ENCODE measurements at places on chromosomes 5 and 9.

DNA sequence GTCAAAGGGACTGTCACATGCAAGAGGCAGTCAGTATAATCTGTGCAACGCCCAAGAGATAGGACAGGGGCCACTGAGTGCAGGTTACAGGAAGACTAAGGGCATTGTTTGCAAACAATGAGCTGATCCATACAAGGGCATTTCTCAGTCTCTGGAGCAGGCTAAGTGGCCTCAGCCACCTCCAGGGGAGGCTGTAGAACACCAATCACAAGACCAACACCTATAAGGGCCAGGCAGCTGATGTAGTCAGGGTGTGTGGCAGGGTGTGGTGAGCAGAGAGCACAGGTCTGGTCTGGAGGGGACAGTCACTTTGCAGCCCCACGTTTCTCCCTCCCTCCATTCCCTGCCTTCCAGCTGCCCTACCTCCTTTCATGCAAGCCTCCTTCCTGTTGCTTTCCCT, 83.2 kb upstream of the ADRA1B start:
- no peak for DNase-seq

- DNase-seq, result peak; percentile 8
Measured at GRCh38 chr9:17462869-17463464, 115.9 kb upstream of the SH3GL2 start.

GRCh38 chr9:124132671-124133147, 121.1 kb downstream of the LHX2 start:
- no peak for DNase-seq

DNA sequence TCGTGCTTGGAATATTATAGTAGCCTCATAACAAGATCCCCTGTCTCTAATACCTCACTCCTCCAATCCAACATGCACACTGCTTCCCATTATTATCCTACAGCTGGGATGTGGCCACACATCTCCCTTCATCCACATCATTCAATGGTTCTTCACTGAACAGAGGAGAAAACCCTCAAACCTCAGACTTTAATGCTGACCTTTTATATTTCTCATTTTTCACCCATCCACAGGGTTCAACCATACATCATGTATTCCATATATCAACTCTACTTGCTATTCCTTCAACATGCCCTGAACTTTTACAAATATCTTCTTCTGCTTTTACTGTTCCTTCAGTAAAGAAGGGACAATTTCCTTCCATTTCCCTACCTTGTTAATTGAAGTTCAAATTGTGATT, 396.8 kb downstream of the TLE4 start:
- DNase-seq, result no peak

- DNase-seq, result no peak
Measured at GRCh38 chr5:72485430-72485974, 21.7 kb downstream of the ZNF366 start.
